T follicular helper cell (primary cell): ENCODE measurements at places on chromosomes 13 and 19.

DNA sequence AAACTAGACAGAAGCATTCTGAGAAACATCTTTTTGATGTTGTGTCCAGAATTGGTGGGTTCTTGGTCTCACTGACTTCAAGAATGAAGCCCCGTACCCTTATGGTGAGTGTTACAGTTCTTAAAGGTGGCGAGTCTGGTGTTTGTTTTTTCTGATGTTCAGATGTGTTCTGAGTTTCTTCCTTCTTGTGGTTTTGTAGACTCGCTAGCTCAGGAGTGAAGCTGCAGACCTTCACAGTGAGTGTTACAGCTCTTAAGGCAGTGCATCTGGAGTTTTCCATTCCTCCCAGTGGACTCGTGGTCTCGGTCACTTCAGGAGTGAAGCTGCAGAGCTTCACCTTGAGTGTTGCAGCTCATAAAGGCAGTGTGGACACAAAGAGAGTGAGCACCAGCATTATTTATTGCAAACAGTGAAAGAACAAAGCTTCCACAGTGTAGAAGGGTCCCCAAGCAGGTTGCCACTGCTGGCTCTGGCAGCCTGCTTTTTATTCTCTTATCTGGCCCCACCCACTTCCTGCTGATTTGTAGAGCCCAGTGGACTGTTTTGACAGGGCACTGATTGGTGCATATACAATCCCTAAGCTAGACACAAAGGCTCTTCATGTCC, 1820.8 kb downstream of the UQCRFS1 start:
- no peak for DNase-seq

GRCh38 chr19:49812452-49812996, 568 bp downstream of the FUZ start:
- DNase-seq, result no peak

DNA sequence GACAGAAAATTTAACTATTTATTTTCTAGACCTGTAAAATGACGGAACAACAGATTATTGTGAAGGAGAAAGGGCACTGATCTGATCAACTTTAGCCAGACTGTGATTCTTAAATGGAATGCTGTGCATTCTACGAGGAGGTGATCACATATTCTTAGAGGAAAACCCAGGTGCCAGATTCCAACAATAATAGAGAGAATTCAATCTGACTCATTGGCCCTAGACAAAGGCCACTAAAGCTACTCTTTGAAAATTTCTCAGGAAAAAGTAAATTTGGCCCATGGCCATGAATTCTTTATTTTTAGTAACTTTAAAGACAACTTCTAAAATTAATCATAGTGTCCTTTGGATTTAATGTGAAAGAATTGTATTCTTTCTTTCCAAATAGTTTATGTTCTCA, 58.6 kb upstream of the POSTN start:
- DNase-seq, result no peak

DNA sequence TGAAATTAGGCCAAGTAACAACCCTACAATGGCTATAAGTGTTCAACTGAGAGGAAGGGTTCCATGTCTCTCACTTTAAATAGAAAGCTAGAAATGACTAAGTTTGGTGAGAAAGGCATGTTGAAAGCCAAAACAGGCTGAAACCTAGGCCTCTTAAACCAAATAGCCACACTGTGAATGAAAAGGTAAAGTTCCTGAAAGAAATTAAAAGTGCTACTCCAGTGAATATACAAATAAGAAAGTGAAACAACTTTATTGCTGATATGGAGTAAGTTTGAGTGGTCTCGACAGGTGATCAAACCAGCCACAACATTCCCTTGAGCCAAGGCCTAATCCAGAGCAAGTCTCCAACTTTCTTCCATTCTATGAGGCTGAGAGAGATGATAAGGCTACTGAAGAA, 209.6 kb downstream of the KLF12 start:
- no peak for DNase-seq

DNA sequence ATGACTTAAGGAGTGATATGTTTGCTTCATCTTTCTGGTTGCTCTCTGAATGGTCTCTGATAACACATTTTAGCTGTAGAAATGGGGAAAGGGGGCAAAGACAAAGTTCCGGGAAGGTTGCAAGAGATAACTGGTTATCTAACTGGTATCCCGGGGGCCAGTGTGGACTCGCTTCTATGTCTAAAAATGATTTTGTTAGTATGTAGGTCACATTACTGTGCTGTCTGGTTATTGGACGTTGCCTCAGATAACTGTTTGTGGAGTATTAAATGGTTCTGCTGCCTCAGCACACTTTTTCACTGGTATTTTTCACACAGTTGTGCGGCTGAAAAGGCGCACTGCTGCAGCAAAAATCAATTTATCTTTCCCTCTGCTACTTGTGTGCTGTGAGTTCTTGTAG, 63.0 kb upstream of the ZNF536 start:
- DNase-seq, result no peak

DNA sequence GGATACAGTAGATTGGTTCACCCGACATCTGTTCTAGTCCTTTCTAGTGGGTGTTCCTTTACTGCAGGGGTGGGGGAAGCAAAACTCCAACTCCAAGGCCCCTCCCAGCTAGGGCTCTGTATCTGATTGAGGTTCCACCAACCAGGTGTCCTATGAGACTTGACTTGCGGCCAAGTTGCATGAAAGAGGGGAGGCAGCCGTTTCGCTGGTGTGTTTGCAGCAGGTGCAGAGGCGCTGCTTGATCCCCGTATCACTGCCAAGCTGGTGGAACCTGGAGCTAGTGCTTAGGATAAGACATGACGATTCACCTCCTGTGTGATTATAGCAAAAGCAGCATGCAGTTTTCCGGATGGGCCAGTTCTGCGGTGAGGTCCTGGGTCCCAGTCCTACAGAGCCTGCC, 338.2 kb downstream of the UQCRFS1 start:
- DNase-seq, result no peak

GRCh38 chr19:50266041-50266440, 62.6 kb downstream of the MYH14 start:
- no peak for DNase-seq

- no peak for DNase-seq
Observed at GRCh38 chr13:47628666-47629065, 372.4 kb downstream of the SUCLA2 start.

DNA sequence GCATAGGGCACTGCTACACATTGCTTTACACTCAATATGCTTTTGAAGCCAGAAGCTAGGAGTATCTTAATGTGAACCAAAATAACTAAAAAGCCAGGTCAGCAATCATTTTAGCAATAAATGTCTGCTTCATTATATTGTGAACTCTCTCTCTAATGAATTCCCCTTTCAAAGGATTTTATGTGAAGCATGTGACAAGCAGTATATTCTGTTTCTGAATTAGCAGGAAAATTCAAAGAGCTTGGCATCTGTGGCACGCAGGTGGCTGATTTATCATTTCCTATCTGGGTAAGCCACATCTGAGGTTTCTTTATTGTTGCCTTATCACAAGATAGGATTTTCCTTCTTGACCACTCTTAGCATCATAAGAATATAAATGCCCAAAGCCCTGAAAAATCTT, 56.8 kb upstream of the KLF12 start:
- no peak for DNase-seq

- DNase-seq, result no peak
Observed at GRCh38 chr13:111202745-111203144, 87.6 kb downstream of the ARHGEF7 start.

- no peak for DNase-seq
Observed at GRCh38 chr13:20131057-20131832, 29.6 kb downstream of the GJA3 start.

- DNase-seq, result no peak
Observed at GRCh38 chr19:21432590-21432989, 35.7 kb downstream of the ZNF493 start.

GRCh38 chr19:37972803-37973202, 65.8 kb downstream of the SIPA1L3 start:
- no peak for DNase-seq

- no peak for DNase-seq
Observed at GRCh38 chr13:31311921-31312320, 112.1 kb downstream of the B3GLCT start.

- no peak for DNase-seq
Observed at GRCh38 chr13:84641491-84641890, 759.2 kb upstream of the SLITRK1 start.

GRCh38 chr13:58843071-58843470, 1211.5 kb downstream of the PCDH17 start:
- DNase-seq, result no peak

GRCh38 chr13:99432609-99433542, 68.4 kb upstream of the TM9SF2 start:
- peak; percentile 74 for DNase-seq

- DNase-seq, result no peak
Observed at GRCh38 chr19:16739546-16739945, 19.9 kb downstream of the NWD1 start.
